ENCODE measurements at places on chromosomes 1 and 21.

- no peak for DNase-seq
These were observed 619.3 kb downstream of the PTPRU start for GRCh38 chr1:29855561-29856160.

GRCh38 chr1:31745096-31745945 is 18.8 kb downstream of the ADGRB2 start:
- peak; percentile 62 for DNase-seq

GRCh38 chr1:91737650-91738049 is 148.3 kb downstream of the TGFBR3 start:
- no peak for DNase-seq

DNA sequence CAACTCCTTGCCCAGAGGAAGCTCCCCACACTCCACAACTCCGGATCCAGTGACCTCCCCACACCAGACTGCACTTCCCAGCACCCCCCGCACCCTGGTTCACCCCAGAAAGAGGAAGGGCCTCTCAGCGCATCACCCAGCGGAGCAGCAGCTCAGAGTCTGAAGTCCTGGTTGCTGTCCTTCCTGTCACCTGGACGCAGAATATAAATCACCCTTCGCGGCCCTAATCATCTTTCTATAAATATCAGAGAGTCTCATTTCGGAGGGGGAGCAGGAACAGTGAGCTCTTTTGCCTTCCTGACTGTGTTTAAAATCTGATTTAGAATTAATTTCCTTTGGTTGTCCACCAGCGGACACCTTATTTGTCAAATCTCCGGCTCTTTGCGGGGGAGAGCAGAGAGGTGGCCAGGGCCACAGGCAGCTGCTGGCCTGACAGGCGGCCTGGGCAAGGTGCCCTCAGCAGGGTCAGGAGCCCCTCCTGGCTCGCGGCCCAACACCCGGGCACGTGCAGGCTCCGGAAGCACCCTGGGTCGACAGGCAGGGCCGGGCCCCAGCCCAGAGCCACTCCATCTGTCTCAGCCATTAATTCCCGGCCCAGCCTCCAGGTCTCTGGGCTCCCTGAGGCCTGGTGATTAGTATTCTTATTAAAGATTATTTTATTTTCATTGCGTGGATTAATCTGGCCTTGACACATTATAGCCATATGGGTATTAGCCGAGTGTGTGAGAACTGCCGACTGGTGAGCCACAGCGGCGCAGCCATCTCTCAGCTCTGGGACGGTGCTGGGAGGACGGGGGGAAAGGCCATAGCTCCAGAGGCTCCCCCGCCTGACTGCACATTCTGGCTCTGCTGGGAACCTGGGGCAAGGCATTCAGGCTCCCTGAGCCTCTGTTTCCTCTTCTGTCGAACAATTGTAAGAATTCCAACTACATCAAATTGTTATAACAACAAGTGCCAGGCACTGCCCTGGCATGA is 19.7 kb downstream of the EPHA8 start:
- DNase-seq = no peak

DNA sequence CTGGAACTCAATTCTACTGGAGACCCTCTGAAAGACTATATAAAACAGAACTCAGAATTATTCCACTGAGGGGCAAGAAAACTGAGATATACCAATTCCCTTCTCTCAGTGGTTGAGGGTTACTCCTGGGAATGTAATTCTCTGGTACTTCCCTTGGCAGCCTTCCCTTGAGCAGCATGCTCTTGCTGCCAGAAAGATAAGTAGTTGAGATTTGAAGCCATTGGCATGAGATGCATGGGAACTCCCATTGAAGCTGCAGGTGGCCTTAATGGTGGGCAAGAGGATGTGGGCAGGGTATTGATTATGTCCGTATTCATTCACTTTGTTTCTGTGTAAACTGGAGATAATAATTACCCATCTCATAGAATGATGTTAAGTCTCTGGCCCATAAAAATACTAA is 28.6 kb upstream of the C1orf185 start:
- no peak for DNase-seq

GRCh38 chr1:77025599-77025998 is 158.3 kb downstream of the ST6GALNAC5 start:
- no peak for DNase-seq

GRCh38 chr21:33452362-33452761 is 27.4 kb downstream of the TMEM50B start:
- no peak for DNase-seq

DNA sequence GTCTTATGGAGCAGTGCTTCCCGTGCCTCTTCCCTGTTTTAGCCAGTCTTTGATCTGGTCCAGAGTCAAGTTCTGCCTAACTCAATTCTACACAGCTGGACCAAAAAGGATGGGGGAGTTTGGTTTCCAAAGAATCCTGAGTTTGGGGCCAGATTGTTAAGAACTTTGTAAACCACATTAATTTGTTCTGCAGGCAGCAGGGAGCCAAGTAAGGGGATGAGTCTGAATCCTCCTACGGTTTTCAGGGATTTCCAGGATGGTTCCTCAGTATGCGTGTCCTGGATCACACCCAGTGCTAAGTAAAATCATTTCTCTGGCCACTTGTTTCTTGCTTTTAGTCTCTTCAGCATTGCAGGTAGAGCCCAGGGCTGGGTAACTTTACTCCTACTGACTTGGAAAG is 26.1 kb upstream of the GJA5 start:
- DNase-seq = no peak

- DNase-seq = peak; percentile 56
These were observed 14.1 kb downstream of the AZIN2 start for GRCh38 chr1:33094971-33095604.

DNA sequence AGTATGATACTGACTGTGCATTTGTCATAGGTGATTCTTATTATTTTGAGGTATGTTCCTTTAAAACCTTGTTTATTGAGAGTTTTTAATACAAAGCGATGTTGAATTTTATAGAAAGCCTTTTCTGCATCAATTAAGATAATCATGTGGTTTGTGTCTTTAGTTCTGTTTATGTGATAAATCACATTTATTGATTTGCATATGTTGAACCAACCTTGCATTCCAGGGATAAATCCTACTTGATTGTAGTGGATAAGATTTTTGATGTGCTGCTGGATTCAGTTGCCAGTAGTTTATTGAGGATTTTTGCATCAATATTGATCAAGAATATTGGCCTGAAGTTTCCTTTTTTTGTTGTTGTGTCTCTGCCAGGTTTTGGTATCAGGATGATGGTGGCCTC is 158.0 kb downstream of the CENPF start:
- DNase-seq = no peak

GRCh38 chr1:179809506-179810366 is 66.6 kb downstream of the FAM163A start:
- DNase-seq = peak; percentile 67

DNA sequence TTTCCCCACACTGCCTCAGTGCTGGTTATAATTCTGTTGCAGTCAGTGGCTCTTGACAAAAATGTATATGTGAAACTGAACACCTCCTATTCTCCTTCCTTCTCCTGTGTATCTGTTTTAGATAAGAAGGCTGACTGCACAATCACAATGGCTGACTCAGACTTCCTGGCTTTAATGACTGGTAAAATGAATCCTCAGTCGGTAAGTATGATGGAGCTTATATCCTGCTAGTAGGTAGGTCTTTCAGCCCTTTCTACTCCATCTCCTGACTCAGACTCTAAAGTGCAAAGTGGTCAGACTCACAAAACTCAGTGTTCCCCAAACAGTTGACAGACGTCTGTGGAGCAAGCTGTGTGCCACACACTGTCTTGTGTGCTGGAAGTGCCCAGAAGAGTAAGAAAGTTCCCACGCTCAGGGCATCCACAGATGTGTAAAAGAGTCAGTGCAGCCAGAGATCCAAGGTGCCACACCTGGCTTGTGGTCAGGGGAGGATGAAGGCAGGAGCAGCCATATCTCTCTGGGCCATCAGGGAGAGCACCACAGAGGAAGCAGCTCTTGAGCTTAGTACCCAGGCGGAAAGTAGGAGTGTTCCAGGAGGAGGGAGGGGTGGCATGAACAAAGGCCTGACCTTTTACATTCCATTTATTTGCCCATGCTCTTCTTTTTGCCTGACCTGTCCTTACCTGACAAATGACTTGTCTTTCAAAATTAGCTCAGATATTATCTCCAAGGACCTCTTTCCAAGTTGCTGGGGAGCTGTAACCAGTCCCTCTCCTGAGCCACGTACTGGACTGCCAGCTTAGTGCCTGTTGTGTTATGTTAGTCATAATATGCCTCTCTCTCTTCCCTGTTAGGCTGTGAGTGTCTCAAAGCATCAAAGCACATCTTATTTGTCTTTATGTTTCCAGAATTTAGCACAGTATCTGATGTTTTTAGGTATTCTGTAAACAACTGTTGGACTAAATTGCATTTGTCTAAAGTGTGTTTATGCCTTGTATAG is 14.0 kb upstream of the PODN start:
- peak; percentile 87 for DNase-seq

DNA sequence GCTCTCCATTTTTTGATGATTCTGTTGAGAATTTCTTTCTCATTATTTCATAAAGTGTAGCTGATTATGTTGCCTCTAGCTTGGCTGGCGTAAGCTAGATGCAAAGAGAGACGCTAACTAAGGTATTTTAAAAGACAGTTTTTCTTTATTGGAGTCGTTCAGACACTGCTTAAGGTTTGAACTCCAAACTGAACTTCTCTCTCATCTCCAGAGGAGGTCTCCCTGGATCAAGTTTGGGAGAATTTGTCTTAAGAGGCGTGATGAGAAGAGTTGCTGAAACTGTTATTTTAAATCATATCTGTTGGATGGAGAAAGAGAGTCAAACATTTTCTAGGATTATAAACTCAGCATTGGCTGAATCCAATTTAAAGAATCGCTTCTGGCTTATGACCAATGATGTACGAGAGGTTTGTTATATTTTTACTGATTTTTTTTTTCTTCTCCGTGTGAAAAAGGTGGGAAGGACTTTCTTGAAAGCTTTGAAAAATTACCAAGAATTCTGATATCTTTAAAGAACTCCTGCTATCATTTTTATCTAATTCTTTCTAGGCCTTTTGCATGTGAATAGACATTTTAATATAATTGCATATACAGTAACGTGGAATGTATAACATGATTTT is 34.0 kb downstream of the MAP3K7CL start:
- DNase-seq = peak; percentile 65

DNA sequence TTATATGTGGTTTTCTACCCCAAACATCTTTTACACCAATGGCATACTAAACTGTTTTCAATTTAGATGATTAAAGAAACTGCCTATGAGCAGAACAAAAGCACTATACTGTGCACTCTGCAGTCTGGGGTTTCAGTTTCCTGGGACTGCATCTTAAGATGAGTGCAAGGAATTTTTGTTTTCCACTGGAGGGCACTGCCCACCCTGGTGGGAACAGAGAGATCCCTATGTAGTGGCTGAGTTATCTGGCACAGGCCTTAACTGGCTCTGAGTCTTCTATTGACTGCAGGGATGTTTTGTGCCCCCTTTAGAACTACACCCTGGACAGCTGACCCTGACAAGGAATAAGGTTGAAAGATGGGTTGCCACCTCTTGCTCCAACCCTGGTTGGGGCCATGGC is 12.0 kb downstream of the PROK1 start:
- DNase-seq = no peak

- no peak for DNase-seq
These were observed 803.8 kb downstream of the ADGRL2 start for GRCh38 chr1:82604524-82604923.

- DNase-seq = peak; percentile 25
These were observed 89.0 kb downstream of the URB2 start for GRCh38 chr1:229714964-229715603.

DNA sequence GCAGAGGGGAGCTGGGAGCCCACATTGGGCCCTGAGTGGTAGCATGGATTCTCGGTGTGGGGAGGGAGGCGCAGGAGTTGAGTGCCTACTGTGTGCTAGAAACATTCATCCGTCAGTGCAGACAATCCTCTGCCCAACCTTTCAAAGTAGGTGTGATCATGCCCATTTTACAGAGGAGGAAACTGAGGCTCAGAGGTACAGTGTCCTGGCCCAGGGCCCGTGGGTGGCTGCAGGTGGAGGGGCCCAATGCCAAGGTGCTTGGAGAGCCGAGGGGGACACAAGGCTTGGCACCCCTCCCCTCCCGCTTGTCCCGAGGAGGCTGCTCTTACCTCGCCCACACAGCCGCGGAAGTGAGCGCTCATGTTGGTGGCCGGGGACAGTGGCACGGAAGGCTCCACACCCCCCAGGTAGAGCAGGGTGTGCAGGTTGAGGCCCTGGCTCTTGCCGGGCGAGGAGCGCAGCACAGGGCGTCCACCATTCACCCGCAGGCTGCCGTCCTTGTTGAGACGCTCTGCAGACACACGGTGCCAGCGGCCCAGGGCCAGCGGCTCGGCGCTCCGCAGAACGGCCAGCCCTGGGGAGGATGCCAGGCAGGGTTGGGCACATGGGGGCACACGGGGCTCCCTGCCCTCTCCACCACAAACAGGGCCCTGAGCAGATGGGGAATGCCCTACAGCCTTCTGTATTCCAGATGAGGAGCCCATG is 16.6 kb downstream of the LDLRAD2 start:
- no peak for DNase-seq

DNA sequence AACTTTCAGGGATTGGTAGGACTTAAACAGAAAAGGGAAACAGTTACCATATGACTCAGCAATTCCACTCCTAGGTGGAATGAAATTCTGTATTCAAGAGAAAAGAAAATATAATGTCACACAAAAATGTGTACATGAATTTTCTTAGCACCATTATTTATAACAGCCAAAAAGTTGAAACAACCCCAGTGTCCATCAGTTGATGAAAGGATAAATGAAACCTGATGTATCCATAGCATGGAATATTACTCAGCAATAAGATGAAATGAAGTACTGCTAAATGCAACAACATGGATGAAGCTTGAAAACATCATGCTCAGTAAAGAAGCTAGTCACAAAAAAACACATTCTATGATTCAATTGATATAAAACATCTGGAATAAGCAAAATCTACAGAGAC is 15.5 kb downstream of the EEIG2 start:
- no peak for DNase-seq

GRCh38 chr1:62327360-62328055 is 8.3 kb upstream of the KANK4 start:
- no peak for DNase-seq

DNA sequence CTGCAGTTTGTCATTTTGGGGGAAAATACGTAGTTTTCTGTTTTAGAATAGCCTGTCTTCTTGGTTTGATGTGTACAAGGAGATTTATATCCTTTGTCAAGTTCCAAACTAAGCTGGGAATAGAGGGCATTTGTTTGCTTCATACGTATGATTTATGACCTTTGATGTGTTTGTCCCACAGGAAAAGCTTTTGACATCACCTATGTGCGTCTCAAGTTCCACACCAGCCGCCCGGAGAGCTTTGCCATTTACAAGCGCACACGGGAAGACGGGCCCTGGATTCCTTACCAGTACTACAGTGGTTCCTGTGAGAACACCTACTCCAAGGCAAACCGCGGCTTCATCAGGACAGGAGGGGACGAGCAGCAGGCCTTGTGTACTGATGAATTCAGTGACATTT is 79.9 kb downstream of the LAMC1 start:
- DNase-seq = no peak

DNA sequence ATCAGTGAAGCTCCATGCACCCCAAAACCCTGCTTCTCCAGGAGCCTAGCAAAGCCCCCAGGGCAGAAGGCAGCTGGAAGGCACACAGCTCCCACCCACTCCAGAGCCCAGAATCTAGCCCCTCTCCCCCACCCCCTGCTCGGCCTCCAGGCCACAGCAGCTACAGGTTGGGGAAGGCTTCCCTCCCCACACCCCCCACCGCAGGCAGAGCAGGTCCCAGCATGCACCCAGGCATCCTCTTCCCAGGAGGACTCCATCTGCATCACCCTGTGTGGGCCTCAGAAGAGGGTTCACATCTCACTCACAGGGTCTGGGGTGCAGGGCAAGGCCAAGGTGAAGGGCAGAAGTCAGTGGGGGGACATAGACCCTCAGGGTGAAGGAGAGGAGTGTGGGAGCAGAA is 719 bp downstream of the S100A14 start:
- no peak for DNase-seq

GRCh38 chr1:201426479-201427310 is 5.2 kb upstream of the TNNI1 start:
- no peak for DNase-seq

GRCh38 chr1:109299558-109300343 is 7.1 kb downstream of the MYBPHL start:
- DNase-seq = peak; percentile 28

Data from kidney capillary endothelial cell (primary cell).